Fibroblast of the aortic adventitia (primary cell): ENCODE measurements at places on chromosomes 12 and 14.

- DNase-seq, result peak; percentile 7
These were observed 76.2 kb downstream of the PDZRN4 start for GRCh38 chr12:41264281-41264680.

GRCh38 chr12:5236022-5236640, 192.5 kb downstream of the KCNA5 start:
- no peak for DNase-seq

DNA sequence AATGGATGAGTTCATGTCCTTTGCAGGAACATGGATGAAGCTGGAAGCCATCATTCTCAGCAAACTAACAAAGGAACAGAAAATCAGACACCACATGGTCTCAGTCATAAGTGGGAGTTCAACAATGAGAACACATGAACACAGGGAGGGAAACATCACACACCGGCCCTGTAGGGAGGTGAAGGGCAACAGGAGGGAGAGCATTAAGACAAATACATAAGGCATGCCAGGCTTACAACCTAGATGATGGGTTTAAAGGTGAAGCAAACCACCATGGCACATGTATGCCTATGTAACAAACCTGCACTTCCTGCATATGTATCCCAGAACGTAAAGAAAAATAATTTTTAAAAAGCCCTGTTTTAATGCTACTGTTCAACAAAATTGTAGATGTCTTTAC, 914.2 kb upstream of the ATXN7L3B start:
- DNase-seq, result no peak

- DNase-seq, result no peak
These were observed 83.2 kb downstream of the ALG10 start for GRCh38 chr12:34105392-34105933.

GRCh38 chr12:42981379-42981778, 391.8 kb upstream of the PRICKLE1 start:
- no peak for DNase-seq

GRCh38 chr12:66775871-66776270, 97.0 kb upstream of the GRIP1 start:
- no peak for DNase-seq

- no peak for DNase-seq
These were observed 13.6 kb downstream of the BCL7A start for GRCh38 chr12:122035292-122035691.

GRCh38 chr14:67513631-67514108, 19.4 kb upstream of the PLEKHH1 start:
- DNase-seq, result no peak

DNA sequence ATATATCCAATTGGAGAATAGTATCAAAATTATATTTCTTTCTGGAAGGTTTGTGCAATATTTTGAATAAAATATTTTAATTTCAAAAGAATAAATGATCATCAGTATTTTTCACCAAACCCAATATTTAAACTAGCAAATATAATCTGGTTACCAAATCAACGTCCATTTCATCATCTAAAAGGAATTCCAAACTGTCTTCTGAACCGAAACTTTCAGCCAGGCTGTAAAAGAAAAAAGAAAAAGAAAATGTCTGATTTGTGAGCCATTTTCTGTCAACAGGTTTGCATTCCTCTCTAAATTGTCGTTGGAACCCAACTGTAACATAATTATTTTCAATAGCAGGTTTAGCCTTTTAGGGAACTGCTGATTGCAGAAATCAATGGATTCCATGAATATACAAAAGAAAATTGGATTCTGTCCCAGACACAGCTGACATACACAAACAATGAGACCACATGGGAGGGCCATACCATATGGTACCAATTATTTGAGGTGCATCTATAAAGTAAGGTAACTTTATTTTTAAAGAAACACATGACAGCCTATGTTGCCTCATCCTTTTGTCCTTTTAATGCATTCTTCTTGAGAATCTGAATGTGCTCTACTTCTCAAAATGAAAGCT, 22.7 kb downstream of the SNRPF start:
- peak; percentile 62 for DNase-seq

GRCh38 chr12:132415327-132416120, 74.4 kb upstream of the FBRSL1 start:
- no peak for DNase-seq

- DNase-seq, result no peak
These were observed 7.3 kb upstream of the CS start for GRCh38 chr12:56307221-56307965.

DNA sequence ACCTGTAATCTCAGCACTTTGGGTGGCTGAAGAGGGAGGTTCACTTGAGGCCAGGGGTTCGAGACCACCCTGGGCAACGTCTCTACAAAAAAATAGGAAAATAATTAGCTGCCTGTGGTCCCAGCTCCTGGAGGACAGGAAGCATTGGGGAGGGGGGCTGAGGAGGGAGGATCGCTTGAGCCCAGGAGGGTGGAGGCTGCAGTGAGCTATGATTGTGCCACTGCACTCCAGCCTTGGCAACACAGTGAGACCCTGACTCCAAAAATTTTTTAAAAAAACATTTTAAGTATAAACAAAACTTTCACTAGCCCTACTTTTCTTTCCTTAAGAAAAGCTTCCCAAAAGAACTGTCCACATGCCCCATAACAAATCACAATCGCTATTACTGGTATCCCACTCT, 1.6 kb downstream of the L2HGDH start:
- DNase-seq, result no peak

- no peak for DNase-seq
These were observed 464.4 kb downstream of the ZFP36L1 start for GRCh38 chr14:68328509-68328908.

- DNase-seq, result no peak
These were observed 11.4 kb downstream of the TESC start for GRCh38 chr12:117087808-117088207.

DNA sequence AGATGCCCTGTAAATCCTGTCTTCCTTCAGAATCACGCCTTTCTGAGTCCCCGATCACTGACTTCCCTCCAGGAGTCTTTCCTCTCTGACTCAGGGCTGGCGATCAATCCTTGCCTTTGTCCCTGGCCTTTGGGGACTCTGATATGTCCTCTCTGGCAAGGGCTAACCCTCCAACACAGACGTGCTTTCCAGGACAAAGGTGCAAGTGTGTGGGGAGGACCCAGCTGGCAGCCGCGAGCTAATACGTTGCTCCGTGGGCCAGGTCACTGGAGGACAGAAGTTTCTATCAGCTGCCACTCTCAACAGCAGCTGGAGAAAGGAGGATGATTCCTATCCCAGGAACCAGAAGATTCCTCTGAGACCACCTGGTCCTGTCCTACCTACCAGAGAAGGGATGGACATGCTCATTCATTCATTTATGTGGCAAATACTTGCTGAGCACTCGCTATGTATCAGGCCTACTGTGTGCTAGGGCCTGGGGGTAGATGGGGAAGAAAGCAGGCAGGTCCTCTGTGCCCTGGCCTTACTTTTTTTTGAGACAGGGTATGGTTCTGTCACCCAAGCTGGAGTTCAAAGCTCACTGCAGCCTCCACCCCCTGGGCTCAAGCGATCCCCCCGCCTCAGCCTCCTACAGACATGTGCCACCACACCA, 8.5 kb upstream of the SCARB1 start:
- DNase-seq, result no peak

GRCh38 chr12:65960820-65961189, 136.5 kb downstream of the HMGA2 start:
- no peak for DNase-seq

- no peak for DNase-seq
These were observed 44.1 kb downstream of the SMIM41 start for GRCh38 chr12:52123487-52124186.

DNA sequence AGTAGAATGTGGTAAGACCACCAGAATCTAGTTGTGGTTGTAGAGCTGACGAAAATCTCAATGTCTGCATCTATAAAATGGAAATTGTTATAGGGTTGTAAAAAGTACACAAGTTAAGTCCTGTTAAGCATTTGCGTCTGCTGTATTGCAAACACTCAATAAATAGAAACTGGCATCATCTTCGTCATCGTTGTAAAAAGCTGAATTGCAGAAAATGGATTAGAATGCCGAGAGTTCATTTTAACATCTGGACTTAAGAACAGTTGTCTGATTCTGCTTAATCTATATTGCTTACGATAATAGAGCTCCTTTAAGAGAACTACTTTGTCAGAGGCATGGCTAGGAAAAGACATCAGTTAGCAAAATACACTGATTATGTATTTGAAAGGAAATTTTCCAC, 33.2 kb downstream of the KCNMB4 start:
- DNase-seq, result no peak

GRCh38 chr12:52498946-52499345, 5.9 kb upstream of the KRT6A start:
- no peak for DNase-seq

- peak; percentile 16 for DNase-seq
These were observed 7.7 kb upstream of the ASB2 start for GRCh38 chr14:93984070-93984469.

DNA sequence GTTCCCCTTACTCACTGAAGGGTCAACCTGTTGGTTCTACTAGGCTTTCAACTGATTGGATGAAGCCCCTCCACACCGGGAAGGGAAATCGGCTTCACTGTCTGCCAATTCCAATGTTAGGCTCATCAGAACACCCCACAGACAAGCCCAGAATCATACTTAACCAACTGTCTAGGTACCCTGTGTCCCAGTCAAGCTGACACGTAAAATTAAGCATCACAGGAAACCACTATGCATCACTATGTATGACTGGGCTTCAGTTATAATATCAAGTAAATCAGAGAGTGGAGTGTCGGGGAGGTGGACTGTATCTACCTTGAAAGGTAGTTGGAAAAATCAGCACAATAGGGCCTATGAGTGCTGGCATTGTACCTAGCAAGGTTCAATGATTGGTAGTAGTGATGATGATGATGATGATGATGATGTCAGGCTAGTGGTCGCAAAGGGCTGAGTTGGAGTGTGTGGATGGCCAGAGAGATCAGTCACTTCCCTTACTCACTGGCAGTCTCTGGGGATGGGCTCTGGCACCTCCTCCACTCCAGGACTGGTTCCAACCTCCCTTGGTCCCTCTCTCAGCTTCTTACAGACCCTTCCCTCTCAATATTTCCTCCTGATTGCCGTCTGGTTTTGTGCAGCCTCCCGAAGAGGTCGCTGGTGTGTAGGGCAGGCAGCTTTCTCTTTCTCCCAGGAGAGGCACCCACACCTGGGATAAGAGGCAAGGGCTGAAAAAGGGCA, 3.3 kb upstream of the ATG101 start:
- no peak for DNase-seq

DNA sequence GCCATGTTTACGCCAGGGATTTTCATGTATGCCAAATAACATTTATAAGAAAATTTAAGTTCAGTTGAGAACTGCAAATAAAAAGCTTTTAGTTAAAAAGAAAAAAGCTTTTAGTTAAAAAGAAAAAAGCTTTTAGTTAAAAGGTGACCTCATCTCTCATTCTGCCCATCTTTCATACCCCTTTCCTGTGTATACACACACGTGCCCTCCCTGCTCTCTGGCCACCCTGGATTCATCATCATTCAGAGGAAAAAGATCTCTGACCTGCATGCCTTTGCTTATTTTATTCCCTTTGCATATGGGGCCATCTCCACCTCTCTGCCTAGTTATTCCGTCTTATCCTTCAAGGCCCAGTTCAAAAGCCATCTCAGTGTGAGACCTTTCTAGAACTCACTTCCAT, 38.1 kb upstream of the CDK17 start:
- DNase-seq, result no peak

GRCh38 chr14:68544081-68544892, 248.6 kb downstream of the ZFP36L1 start:
- peak; percentile 100 for DNase-seq

DNA sequence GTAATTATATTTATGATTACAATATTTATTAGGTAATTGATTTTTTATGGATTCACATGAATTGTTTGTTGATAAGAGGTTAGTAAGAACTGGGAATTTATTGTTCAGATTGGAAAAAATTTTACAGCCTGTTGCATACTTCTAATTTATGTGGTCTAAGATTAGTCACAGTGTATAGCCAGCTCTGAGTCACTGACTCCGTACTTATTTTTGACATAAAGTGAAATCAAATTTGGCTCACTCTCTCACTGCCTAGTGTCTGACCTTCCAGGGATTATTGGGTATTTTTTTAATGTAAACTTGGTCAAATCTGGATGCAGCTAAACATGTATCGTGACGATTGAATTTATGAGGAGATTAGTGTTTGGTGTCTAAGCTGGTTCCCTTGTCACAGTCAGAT, 109.3 kb downstream of the PTPRQ start:
- peak; percentile 91 for DNase-seq

DNA sequence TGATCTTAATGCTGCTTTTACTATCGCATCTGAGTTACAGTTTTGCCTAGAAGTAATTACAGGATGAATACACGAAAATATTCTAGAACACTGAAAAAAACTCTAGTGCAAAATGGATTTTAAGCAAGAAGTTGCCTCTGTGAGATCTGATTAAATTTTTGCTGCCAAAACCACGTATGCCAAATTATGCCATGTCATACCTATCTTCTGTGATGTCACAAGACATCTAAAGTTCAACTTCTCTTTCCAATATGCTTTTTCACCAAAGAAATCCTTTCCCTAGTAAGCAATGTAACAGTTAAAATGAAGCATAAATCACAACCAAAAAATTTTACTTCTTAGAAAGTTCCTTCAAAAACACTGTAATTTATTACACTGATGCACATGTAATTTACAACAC, 39.6 kb downstream of the HECTD4 start:
- DNase-seq, result no peak

GRCh38 chr12:19298836-19299605, 140.3 kb upstream of the AEBP2 start:
- peak; percentile 32 for DNase-seq

- no peak for DNase-seq
These were observed 6.8 kb upstream of the SIVA1 start for GRCh38 chr14:104746071-104746545.

- DNase-seq, result no peak
These were observed 122.6 kb upstream of the PLXNC1 start for GRCh38 chr12:94025756-94026155.

DNA sequence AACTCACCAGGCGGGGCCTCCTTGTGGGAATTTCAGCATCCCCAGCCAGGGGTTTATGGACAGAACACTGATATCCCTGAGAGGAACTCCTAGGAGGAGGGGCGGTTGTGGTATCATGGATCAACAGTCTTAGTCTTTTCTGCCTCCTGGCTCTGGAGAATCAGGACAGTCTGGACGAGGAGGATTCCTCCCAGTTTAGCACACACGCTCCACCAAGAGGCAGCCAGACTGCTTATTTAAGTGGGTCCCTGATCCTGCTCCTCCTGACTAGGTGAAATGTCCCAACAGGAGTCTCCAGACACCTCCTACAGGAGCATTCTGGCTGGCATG, 10.4 kb upstream of the ZNF705A start:
- no peak for DNase-seq

GRCh38 chr12:68158432-68158831, 1.1 kb downstream of the IFNG start:
- DNase-seq, result peak; percentile 2

DNA sequence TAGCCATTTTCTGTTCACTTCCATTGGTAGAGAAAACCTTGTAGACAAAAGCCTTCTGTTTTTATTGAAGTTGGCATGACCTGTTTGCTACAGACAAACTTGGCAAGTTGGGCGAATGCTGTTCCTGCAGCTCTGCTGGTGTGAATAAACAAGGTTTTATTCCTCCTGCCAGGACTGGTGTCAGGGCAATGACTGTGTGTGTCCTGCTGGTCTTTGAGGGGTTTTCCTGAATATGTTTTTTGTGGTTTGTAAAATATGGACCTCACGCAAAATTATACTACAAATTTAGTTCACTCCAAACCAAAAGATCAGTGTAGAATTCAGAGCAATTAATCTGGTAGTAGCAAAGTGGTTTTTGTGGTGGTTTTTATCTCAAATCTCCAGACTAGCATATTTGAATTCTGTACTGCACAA, 140.8 kb downstream of the ERC1 start:
- no peak for DNase-seq
